ENCODE measurements at places on chromosomes 11 and 22.

- no peak for DNase-seq
Observed at GRCh38 chr11:35064114-35064800, 74.7 kb upstream of the CD44 start.

DNA sequence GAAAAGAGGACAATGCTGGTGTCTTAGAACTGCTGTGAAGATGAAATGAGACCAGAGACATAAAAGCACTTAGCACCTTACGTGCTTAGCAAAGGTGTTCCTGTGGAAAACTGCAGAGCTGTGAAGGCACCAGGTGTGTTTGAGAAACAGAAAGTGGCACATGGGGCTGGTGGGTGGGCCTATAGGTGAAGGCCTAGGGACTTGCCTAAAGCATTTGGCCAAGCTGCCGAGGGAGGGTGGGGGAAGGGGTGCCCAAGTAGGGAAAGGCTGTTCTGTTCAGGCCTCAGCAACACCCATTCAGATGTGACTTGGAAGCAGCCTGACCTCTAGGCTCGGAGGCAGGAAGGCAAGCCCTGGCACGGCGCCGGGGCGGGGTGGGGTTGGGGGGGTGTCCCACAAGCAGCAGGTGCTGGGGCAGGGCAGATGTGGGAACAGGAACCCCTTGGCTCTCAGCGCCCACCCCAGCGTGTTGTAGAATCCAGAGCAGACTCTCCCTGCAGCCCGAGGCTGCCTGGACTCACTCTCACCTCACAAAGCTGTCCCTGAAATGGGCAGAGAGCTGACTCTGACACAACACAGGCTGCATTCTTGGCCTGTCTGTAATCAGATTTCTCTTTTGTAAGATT lies 366.7 kb upstream of the NARS2 start:
- DNase-seq = no peak

DNA sequence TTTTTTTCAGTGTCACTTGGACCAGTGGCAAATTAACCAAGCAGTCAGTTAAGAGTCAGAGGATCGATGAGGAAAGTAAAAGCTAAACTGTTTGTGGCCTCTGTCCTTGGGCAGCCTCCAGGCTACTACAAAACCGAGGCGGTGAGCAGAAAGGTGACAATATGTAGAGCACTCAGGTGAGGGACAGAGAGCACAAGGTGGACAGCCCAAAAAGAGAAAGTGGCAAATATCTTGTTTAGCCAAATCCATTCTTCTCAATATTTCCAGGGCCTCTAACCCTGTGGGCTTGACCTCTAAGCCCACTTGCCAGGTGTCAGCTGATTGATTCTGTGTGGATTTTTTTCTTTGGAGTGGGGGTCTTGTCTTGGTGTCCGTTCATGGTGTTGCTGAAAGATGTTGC lies 4202.2 kb upstream of the OR11H1 start:
- DNase-seq = no peak

- DNase-seq = no peak
Observed at GRCh38 chr11:71286701-71287643, 34.6 kb upstream of the SHANK2 start.

DNA sequence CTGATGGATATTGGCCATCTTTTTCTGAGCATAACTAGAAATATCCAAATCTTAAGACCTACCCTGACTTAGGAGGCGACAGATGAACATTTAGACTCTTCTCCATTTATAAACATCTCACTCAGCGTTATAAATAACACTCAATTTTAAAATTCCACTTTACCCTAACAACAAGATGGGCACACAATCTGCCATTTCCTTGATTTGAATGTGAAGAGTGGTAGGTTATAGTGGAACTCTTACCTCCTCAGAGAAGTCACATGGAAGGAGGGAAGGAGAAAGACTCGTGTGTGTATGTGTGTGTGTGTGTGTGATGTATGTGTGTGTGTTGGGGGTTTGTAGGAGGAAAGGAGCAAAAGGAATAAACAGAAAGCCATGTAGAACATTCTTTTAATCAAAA lies 15.0 kb downstream of the SIAE start:
- no peak for DNase-seq
